ENCODE measurements at places on chromosomes 16 and 17. TPM values are rescaled to one million over a fixed set of nuclear protein-coding genes. Genes with fewer than 3 reads are reported as not detected.

DNA sequence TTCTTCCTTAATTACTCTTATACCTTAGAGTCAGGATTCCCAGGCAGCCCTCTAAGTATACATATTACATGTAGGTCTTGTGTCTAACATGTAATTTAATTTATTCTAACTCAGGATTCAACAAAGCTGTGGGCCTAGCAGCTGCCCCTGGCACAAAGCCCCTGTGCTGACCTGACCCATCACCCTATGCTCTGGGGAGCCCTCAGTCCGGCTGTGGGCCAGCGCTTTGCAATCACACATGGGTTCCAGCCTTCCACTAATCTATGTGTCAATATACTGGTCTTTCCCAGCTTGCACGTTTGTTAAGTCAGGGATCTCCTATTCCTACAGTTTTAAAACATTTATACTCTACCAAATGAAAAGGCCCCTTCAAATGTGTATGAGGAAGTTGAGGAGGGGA, 62.7 kb upstream of the SREBF1 start:
- DNase-seq, result no peak

DNA sequence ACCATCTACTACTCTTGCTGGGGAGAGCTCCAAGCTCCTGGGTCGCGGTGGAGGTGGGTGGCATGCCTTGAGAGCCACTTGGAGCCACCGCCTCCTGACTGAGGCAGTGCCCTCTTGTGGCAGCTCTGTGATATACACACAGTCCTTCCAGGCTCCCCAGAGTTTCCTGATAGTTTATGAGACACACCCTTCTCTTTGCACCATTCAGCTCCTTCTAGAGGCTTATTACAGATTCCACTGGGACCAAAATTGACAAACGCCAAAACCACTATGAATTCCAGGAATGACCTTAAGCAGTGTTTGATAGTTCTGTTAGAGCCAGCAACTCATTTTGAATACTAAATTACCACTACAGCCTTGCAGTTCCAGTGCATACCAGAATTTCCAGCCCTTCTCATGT, 170.1 kb upstream of the CDH13 start:
- peak; percentile 24 for DNase-seq

GRCh38 chr16:457732-458400, 32.4 kb downstream of the RAB11FIP3 start:
- no peak for DNase-seq

- DNase-seq, result no peak
Measured at GRCh38 chr16:5837007-5837670, 739.5 kb upstream of the EEF2KMT start.

DNA sequence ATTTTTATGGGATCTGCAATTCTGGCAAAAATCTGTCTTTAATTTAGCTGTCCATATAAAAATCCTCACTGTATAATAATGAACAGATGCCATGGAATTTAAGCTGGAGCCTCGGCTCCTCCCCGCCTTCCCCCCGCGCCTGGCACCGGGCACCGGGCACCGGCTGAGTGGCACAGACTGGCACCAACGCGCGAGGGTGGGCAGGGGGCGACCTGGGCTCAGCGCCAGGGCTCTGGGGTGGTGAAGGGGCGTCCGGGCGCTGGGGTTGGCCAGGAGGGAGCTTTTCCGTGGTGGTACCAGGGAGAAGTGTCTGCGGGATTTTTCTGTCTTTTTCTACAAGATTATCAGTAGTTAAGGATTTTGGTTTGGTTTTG, 9.1 kb downstream of the NEUROD2 start:
- DNase-seq, result no peak

DCXR gene
- total RNA-seq, result 128 TPM

CIBAR2 gene
- not detected for total RNA-seq

- DNase-seq, result no peak
Measured at GRCh38 chr16:48523415-48524204, 86.4 kb downstream of the N4BP1 start.

GRCh38 chr16:2089706-2090480, 42.1 kb downstream of the TSC2 start:
- no peak for DNase-seq

GRCh38 chr16:5075637-5076036, 4.0 kb downstream of the ALG1 start:
- DNase-seq, result no peak

DNA sequence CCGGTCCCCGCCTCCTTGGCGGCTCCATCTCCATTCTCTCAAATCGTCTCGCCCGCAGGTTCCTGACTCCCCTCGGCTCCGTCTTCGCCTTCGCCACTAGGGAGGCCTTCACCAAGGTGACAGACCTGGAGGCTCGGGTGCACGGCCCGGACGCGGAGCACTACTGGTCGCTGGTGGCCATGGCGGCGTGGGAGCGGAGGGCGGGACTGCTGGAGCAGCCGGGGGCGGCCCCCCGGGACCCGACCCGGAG, 862 bp downstream of the GLTPD2 start:
- DNase-seq, result no peak

GRCh38 chr16:85570213-85570734, 42.8 kb upstream of the GSE1 start:
- no peak for DNase-seq

SPATA32 gene
- total RNA-seq, result 0.26 TPM

C1QTNF8 gene
- 0.39 TPM for total RNA-seq

DNA sequence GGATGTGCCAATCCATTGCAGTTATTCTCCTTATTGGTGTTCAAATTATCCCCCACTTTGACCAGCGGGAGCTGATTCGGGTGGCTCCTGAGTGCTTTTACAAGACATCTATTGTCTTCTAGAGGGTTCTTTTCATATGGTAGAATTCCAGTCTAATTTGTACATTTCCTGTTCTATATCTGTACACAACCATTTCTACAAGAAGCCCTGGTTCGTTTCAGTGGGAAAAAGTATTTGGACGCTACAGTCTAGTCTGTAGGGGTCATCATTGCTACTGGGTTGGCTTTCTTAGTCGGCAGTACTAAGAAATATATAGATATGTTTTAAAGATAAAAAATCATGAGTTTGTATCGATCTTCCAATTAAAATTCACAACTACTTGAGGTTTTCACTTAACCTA, 262.6 kb downstream of the MAP2K6 start:
- no peak for DNase-seq

DNA sequence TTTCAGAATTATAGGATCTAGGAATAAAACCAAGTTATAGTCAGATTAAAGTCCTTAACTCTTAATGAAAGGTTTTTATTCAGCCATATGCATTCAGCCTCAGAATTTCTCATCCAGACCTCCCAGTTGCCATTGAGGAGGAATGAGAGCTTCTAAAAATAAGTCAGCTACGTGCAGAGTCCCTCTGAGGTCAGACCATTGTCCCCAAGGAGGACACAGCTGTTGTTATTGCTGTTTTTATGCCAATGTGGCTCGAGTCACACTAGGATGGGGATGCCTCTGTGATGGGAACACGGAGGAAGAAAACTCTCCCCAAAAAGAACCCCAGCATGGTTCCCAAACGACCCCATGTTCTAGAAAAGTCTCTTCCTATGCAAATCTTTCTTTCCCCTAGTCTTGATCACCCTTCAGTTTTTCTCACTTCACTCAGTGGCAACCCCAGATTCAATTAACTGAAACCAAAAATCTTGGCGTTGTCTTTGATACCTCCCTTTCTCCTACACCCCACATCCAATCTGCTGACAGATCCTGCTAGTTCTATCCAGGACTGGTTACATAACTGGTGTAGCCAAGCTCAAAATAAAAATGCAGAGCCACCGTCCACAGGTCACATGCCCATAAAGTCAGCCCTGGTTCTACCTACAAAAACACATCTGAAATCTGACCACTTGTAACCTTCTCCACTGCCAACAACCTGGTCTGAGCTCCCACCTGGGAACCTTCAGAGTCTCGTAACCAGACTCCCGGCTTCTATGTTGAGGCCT, 138.2 kb upstream of the ERCC4 start:
- DNase-seq, result no peak
